ENCODE measurements at places on chromosomes 6 and 20.

- no peak for DNase-seq
Observed at GRCh38 chr6:14722704-14723103, 523.2 kb upstream of the JARID2 start.

- DNase-seq: no peak
Observed at GRCh38 chr20:11847827-11848226, 69.9 kb upstream of the BTBD3 start.

DNA sequence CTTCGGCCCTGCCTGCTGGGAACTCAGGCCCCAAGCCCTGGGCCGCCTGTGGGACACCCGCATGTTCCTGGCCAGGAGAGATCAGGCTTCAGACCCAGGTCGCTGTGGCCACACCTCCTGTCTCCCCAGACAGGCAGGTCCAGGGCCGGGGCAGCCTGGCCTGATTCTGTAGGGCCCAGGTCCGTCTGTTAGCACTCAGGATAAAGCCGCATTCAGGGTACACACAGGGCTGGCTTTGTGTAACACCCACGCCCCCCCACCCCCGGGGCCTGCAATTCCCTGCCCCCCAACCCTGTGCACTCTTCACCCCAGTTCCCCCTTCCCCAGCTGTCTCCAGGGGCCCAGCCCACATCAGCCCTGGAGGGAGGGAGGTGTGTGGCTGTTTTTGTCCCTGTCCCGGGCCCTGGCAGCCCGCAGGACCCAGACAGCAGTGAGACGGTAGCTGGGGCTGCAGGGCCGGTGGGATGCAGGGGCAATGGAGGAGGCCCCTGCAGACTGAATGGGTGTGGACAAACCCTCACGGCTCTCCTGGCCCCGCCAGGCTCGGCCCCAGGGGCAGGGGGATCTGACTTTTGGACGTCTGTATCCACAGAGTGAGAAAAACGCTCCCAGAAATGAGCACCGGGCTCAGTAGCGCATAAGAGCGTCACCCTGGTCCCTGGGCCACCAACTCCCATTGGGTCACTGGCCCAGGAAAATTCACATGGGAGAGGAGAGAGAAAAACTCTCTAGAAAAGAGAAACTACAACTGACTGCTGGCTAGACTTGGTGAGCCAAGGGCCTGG is 42.4 kb upstream of the ZBP1 start:
- no peak for DNase-seq

DNA sequence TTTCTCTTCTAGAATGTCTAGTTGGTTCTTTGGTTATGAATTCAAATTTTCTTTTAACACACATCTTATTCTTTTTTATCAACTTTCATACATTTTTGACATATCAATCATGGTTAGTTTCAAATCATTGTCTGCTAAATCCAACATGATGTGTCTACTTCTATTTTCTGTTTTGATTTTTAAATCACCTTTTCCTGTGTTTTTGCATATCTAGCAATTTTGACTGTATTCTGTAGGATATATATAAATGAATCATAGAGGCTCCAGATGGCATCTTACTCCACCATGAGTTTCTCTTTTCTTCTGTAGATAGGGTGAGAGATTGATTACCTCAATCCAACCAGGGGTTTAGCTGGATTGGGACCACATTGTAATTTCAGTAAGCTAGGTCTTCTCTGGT is 34.3 kb upstream of the CARMIL1 start:
- DNase-seq: no peak

- no peak for DNase-seq
Observed at GRCh38 chr6:79787626-79788025, 156.5 kb downstream of the SH3BGRL2 start.

GRCh38 chr6:127998985-127999384 is 98.1 kb upstream of the THEMIS start:
- DNase-seq: no peak

- DNase-seq: no peak
Observed at GRCh38 chr6:9428421-9429172, 986.3 kb downstream of the TFAP2A start.

DNA sequence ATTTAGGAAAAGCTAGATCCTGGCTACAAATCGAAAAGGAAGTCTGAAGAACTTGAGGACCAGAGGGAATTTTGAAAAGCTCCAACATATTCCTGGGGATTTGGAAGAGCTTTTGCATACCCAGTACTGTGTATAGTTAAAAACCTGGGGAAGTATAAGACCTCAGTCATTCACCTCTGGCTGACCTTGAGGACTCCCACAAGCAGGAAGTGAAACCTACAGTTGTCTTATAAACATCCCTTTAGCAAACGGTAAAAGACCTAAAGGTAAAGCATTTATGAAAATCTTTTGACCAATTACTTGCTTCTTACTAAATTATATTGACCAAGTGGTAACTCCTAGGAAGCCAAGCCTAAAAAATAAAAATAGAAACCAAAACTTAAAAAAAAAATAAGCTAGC is 175.0 kb downstream of the HAO1 start:
- DNase-seq: no peak

DNA sequence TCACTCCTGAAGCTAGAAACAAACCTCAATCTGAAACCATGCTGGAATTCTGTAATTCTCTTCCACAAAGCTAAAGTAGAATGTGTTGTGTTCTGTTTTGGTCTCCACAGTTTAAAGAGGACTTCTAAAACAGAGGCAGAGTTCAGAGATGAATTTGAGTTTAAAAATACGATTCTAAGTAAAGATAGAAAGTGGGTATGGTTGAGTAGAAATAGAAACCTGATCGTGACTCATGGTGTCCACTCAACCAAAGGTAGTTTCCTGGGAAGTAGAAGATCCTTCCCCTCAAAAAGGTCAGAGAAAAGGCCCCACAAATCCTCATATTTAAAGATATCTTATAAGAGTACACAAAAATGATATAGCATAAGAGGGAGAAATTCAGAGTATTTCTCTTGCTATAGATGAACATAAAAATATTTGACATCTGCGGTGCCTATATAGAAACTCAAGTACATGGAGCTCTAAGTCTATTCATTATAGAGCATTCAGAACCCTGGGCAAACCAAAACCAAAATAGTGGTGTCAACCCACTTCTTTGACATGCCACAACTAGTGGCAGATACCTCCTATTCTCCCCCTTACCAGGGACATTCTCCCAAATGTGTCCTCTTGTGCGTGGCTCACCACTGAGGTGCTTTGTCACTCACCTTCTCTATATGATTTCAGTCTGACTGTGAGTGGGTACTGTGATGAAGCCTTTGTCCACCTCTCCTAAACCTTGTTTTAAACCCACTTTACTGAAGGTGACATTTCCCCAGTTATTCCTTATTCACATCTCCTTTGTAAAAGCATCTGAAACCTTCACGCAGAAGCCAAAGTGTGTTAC is 84.5 kb downstream of the PLCB1 start:
- DNase-seq: no peak

- no peak for DNase-seq
Observed at GRCh38 chr20:37741570-37741969, 47.7 kb downstream of the CTNNBL1 start.

DNA sequence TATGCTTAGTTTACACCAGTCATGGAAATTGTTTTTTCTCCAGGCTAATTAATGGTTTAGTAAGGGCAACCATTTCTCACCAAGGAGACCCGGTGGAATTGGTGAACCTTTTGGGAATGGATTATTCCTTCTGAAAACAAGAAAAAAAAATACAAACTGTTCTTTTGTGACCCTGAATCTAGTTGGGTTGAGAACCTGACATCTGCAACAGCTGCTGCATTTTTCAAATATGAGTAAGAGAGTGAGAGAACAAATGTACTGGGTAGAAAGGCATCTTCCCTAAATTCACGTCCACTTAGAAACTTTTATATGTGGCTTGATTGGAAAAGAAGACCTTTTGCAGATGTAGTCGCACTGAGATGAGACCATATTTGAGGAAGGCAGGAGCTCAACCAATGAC is 553.4 kb upstream of the EPHA7 start:
- no peak for DNase-seq

- no peak for DNase-seq
Observed at GRCh38 chr20:54172856-54173652, 732 bp downstream of the CYP24A1 start.

- DNase-seq: no peak
Observed at GRCh38 chr6:52106994-52107393, 19.6 kb upstream of the PKHD1 start.

DNA sequence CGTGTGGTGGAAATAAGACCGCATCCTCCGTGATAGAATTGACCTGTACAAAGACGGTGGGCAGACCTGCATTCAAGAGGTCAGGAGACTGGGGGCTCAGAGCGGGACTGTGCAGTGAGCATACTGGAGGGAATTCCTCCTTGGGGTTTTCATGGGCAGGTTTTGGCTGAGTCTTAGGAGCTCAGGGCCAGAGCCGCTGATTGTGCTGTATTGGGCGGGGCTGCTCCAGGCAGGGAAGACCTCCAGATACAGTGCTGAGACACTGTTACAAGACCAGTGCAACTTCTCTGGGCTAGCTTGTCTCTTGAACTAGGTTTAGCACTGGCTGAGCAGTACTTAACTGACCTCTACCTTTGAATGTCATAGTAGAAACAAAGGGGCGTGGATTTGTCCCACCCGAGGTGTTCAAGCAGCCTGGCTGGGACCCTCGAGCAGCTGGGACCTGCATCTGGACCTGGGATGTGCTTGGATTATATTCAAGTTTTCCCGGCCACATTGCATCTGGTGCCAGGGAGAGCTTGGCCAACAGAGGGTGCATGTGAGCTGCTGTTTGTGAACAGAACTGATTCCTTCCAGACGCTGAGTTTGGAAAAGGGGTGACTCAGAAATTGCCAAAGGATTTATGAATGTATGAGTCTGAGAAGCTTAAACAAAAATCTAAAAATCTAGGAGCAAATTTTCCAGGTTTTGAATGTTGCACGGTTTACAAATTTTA is 33.4 kb upstream of the SLC22A1 start:
- peak; percentile 74 for DNase-seq

DNA sequence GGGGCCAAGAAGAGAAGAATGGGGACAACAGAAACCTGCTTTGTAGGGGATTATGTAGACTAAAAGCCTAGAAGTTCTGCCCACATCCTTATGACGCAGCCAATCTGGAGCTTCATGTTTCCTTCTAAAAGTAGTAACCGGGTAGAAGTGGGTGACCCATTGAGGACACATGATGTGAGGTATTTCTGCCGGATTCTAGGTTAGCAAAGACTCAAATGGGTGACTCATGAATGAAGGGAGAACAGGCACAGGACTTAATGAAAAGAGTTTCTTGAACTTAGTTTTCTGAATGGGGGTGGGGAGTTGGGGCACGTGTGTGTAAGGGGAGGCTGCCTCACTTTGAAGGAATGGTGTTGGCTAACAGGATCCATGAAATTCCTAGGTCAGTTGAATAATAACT is 68.8 kb downstream of the CDS2 start:
- no peak for DNase-seq

DNA sequence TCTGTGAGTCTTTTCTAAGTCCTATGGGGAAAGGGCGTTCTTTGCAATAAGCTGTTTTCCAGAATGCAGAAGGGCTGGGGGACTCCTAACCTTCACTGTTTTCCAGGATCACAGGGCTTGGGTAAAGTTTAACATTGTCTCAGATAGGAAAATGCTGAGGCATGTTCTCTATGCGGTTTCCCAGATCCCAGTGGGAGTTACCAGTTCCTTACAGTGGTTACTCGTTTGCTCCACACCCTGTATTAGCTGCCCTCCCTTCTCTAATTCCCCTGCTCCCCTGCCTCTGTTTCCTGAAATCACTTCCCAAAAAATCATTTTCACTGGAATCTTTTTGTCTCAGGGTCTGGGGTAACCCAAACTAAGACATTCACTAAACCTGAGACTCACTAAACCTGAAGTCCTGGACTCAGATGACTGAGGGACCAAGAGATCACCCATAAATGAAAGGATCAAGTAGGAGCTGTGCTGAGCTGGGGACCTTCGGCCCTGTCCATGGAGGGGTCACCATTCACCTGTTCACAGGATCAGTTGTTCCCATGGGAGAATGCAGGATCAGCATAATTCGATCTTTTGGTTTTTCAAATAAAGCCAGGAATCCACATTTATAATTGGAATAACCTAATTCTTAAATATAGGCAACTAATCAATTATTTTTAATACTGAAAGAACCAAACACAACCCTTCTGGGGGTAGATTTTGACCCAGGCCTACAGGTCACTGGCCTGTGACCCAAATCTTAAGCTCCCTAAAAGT is 76.2 kb downstream of the ISM1 start:
- DNase-seq: no peak

DNA sequence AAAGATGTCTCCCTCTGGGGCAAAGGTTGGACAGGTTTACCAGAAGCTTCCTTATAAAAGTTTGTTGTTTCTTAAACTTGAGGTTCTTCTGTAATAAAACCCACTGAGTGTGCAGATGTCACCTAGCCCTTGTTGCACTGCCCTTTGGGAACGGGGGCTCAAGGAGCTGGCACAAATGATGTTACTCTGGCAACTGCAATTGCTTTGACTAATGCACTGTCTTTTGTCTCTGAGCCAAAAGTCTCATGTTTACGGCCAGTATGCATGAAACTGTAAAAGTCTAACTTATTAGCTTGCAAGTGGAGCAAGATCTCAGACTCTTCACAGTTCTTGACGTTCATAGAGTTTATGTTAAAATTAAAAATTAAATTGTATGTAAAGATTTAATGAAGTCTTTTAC is 655.7 kb downstream of the EPHA7 start:
- no peak for DNase-seq

GRCh38 chr6:111809766-111810165 is 63.5 kb downstream of the FYN start:
- DNase-seq: no peak

GRCh38 chr20:41534842-41535241 is 83.3 kb downstream of the CHD6 start:
- no peak for DNase-seq

DNA sequence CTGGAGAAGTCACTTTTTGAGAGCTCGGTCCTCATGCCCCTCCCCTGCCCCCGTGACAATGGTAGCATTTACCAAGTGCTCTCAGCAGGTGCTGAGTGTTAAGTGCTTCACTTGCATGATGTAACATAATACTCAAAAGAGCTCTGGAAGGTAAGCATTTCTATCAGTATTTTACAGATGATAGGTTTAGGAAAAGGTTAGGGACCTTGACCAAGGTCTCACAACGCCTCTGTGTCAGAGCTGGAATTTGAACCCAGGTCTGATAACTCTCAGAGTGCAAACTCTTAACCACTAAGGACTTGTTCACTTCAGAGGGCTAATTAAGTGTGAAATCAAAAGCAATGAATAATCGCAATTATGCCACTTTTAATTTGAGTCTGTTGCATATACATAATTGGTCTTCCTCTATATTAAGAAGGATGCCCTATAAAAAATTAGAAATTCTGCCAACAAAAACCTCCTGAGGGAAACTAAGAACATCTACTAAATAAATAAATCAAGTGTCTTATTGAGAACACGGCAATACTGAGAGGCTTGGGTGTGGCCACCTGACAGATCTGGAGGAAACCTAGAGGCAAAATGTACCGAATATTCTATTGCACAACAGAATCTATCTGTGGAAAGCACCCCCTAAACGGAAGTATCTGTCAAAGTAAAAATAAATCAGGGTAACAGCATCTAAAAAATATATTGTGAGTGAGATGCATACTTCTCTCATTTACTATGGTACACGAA is 109.8 kb downstream of the BACH2 start:
- no peak for DNase-seq

GRCh38 chr20:41004531-41005360 is 23.9 kb upstream of the TOP1 start:
- DNase-seq: no peak

All from dorsolateral prefrontal cortex (tissue), 122 donors.